ENCODE measurements at places on chromosomes 1 and 21.
A peak's percentile ranks its signal among the peaks of the same experiment; 100 is the strongest.

DNA sequence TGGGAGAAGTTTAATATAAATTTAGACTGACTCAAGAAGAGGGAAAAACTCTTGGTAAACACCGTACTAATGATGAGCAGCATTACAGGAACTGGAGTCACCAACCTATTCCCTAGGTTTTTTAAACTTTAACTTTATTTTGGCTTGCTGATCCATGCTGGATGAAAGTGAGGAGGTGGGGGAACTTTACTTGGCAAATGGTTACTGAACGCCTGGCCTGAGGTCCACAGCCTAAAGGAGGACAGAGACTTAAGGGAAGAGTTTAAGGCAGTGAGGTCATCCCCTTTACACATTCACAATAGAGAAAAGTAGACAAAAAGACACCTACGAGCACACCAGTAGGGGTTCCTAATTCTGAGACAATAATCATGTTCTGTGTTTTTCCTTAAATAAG lies 25.6 kb upstream of the A3GALT2 start:
- no peak for DNase-seq

DNA sequence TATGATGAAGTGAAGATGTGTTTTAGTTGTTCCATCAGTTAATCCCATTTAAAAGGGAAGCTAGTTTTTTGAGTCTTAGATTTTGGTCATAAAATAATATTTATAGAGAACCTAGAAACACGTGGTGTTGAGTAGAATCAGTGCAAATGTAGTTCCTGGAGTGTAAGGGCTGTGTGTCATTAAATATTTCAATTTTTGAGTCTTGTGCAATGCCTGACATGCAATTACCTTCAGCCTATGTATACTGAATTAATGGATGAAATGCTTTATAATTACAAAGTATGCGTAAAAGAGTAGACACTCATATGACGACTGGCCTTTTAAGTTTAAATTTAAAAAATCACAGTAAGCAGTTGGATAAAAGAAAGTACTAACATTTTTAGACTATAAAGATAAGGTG lies 75.0 kb downstream of the NEK7 start:
- DNase-seq: no peak

- no peak for DNase-seq
These were observed 391.6 kb upstream of the VAMP3 start for GRCh38 chr1:7379441-7379971.

- DNase-seq: no peak
These were observed 32.1 kb downstream of the ARID4B start for GRCh38 chr1:235295902-235296350.

- DNase-seq: no peak
These were observed 3.7 kb upstream of the NR1I3 start for GRCh38 chr1:161241682-161242081.

DNA sequence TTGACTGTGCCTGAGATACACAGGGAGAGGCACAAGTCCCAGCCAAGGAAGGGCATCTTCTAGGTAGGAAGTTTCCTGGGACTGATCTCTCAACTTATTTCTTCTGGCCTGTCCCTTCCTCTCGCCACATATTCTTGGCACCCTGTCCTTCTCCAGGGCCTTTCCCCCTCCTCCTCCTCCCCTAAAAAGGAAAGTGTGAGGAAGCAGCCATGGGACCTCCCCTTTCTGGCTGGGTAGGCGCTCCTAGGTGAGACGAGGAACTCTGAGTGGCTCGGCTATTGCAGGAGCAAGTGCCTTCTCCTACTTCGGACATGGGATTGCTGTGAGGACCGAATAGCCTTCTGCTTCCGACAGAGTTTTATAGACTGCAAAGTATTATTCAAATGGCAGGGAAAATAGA lies 15.5 kb upstream of the MTARC2 start:
- DNase-seq: no peak

GRCh38 chr1:153251562-153251961 lies 7.9 kb upstream of the LORICRIN start:
- no peak for DNase-seq

DNA sequence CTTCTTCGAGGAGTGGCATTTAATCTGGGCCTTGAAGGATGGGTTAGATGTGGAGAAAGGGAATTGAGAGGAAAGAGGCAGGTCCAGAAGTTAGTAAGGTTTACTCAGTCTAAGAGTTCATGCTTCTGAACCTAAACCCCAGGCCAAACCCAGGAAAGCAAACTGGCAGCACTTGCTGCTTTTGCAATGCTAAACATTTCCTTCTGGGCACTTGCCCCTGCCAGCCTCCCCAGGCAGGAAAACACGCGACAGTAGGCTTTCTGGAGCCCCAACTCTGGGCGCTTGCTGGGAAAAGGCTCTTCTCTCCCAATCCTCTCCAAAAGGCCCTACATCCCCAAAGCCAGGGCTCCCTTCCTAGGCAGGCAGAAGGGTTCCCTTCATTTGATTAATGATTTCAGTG lies 2.5 kb downstream of the OLFML2B start:
- DNase-seq: no peak

DNA sequence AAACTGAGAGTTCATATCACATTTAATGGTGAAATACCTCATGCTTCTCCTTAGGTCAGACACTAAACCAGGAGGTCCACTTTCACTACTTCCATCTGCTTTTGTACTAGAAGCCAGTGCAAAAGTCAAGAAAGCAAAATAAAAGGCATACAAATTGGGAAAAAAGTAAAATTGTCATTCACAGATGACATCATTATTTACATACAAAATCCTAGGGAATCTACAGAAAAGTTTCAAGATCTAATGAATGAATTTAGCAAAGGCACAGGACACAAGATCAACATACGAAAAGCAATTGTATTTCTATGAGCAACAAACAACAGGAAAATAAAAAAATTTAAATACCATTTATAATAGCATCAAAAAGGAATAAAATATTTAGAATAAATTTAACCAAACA lies 41.5 kb downstream of the LYST start:
- no peak for DNase-seq

- DNase-seq: peak; percentile 78
These were observed 41.9 kb downstream of the CD34 start for GRCh38 chr1:207868774-207869721.

DNA sequence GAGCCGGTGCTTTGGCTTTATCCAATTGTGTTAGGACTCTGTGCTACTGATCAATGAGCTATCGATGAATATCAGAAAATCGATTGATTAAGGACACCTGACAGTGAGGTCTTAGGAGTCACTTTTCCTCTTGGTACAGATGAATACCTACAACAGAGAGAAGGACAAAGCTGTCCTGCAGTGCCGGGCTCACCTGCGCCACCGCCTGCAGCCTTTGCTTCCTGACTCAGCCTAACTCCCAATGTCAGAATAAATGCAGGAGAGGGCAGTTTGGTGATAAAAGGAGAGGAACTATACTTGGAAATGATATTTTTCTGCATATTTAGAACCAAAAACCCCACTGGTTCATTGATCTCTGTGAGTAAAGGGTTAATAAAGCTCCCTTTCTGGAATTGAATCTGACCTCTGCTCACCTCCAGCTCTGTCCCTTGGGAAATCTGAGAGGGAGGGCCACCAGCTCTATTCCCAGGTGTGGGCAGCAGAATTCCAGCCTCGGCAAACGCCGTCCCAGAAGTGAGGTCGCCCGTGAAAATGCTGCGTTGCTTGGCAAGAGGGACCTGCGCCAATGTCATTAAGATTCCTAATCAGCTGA lies 39.3 kb downstream of the POFUT2 start:
- DNase-seq: no peak

DNA sequence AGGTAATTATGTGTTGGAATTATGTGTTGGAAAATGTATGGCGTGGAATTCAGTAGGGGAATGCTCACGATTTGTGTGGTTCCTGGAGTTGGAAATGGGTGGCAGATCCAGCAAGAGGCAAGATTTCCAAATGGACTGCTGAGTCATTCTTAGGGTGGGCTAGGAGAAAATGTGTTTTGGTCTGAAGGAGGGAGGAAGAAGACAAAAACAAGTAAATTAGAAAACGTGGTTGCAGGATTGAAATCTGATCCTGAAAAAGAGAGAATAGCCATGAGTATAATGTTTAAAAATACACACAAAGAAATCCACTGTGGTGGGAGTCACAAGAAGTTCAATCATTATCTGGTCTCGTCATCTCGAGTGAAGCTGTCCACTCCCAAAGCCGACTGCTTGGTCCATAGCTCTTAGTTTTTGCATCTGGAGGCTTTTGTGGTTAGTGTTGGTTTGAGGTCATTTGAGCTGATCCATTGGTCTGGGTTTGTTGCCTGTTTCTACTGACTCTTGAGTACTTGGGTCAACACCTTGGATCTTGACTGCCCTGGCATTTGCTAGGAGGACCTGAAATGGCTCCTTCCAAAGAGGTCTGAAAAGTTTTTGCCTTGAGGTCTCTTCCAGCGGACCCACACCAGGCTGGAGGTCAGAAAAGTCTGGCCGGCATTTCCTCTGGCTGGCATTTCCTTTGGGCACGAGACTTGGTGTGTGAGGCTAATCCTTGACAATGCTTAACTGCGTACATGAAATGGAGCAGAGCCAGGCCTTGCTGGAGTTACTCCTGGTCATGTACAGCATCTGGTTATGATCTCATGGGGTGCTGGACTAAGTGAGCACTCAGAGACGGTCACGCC lies 9.2 kb downstream of the MX2 start:
- no peak for DNase-seq

- DNase-seq: no peak
These were observed 12.5 kb upstream of the LPGAT1 start for GRCh38 chr1:211843018-211843417.

DNA sequence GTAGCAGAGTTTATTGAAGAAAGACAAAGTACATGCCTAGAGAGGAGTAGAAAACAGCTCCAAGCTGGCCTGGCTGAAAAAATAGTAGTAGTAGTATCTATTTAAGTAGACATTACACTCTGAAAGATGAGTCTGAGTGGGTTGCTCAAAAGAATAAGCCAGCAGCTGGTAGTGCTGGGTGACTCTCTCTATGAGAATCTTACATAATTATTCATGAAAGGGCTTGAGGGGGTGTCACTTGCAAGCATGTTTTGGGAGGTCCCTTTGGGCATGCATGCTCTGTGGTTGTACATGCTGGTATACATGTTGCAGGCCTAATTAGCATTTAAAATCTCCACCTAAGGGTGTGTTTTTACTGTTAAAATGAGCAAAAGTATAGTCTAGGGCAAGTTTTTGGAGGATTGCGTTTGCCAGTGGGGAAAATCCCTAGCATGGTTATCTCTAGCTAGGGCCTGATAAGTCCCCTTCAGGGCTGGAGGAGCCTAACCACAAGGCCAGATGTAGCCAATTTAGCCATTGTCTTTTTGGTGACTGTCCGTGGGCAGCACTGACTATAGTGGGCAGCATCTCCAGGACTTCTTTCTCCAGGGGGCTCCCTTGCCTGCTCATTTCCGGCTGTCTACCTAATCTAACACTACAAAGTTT lies 11.0 kb upstream of the FCGR2A start:
- DNase-seq: no peak

- no peak for DNase-seq
These were observed 51.9 kb downstream of the KLHDC7A start for GRCh38 chr1:18532390-18533170.

DNA sequence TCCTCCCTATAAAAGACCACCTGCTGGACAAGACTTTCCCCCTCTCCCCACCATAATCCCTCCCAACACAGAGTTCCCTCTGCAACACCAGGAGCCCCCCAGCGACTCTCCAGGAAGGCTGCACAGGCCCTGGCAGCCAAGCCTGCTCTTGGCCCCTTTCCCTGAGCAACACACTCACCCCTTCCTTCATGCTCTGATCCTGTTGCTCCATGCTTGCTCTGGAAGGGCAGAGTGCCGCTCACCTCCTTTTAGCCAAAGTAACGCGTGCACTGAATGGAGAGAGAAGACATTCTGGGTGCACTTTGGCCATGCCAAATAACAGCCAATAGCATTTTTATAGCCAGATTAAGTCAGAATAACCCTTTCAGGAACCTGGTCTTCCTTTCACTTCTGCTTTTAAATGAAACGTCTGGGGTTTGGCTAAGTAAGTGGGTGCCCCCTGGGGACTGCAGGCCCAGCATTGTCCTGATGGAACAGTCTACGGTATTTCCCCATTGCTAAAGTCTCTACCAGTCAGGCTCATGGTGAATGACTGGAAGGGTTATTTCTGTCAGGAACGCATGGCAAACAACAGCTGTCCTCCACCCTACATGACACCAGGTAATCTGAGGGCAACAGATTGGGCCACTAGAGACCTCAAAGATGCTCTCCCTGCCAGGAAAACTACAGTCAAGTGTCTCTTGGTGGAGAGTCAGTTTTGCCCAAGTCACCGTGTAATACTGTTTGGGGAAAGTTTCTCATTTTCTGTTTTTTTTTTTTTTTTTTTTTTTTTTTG lies at the start of gene SLC2A5:
Gene SLC2A5 (minus strand): TSS at position 310 of the 775 bp plus-strand sequence. CDS start 99 bp downstream, at position 211.
- no peak for DNase-seq

DNA sequence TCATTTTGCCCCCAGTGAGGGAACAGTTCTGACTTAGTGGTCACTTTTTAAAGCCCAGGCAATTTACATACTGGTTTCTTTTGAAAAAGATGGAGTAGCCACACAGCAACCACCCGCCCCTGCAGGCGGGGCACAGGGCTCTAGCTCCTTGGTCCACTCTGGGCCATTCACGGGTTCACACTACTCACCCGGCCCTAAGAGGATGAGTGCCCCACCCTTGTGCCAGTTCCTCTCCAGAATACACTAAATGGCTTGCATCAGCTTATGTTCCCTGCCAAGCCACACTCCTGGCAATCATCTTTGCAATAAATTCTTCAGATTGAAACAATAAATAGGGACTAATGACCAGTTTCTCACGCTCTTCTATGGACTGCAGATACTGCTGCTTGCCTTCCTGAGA lies 15.7 kb upstream of the ATP13A2 start:
- no peak for DNase-seq

DNA sequence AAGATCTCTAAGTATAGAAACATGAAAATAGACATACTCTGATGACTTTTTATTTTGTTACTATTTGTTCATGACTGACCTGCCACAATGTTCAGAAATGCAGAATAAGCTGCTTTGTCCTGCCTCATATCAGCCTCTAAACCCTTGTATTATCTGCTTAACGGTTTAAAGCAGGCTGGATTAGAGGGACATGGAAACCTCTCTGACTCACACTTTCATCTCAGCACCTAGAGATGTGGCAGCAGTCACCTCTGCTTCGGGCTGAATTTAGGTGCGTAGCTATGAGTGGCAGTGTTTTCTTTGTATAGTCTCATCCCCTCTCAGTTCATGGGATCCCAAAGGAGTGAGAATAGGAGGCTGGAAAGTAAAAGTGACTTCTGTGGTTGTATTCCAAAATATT lies 255.4 kb downstream of the RGS7 start:
- DNase-seq: no peak

DNA sequence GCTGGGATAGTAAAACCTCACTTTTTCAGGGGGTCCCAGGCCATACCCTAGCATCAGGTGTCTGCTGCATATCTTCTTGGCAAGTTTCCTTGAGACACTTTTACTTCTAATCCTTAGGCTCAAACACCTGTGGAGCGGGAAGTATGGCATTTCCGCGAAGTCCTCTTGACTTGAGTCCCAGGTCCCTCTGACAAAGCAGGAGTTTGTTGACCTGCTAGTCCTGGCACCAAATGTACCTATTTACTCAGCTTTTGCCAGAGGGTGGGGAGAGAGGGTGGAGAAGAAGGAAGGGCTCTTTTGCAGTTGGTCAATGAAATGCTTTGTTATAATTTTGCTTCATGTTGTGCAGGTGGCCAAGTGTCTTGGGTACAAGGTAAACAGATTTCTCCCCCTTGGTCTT lies 59.7 kb downstream of the CLIC6 start:
- DNase-seq: no peak
